Cerebellar nuclear complex (tissue), 1 donor: ENCODE measurements at places on chromosomes 16 and 17.

GRCh38 chr17:1100382-1100781 is 79.4 kb downstream of the ABR start:
- DNase-seq: no peak

DNA sequence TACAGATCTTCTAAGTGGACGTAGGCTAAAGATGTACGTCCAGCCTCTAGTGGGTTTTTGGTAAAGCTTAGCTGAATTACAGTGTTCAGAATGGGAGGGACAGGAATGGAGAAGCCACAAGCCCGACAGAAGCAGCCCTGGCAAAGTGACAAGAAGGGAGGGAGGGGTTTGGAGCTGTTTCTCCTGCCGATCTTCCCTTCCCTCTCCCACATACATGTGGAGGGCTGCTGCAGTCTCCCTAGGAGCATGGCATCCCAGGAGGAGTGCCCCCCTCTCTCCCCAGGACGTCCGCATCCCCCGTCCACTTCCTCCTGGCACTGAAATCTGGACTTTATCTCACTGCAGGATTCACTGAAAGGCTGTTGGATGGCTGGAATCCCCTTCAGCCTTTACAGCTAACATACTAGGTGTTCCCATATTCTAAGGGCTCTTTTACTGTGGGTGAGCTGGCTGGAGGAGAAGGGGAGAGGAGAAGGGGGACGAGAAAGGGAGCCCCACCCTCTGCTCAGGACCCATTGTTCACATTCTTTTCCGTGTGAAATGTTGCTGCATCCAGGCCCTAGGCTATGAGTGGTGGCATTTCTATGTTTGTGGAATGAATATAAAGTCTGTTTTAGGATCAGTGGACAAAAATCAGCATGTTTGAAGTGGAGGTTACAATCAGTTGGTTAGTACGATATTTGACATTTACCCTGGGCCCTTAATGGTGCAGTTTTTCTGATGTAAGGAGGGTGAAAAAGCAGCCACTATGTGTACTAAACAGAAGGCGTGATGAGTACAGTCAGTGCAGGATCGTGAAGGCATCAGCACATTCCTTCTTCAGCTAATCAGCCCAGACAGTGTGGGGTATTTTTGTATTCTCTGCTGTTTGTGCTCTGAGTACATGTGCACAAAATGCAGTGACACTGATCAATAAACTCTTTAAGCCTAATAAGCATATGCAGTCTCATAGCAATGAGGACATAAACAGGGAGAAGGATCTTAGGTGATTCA is 94.6 kb downstream of the SPECC1 start:
- DNase-seq: no peak

DNA sequence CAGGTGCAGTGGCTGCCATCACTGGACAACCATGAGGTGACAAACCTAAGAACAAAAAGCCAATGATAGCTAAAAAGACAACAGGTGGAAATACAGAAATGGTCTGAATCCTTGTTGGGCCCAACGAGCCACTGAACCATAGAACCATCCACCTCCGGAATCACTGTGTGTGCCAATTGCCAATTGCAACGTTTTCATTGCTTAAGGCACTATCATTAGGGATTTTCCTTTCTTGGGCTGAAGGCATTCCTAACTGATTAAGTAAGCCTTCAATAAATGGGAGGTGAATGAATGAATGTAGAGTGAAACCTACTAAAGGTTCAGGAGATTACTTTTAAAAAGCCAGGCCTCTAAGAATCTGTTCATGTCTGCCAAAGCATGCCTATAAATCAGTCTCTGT is 3.6 kb downstream of the USP31 start:
- no peak for DNase-seq

GRCh38 chr17:21304091-21304490 is 19.6 kb downstream of the MAP2K3 start:
- DNase-seq: no peak

- DNase-seq: no peak
These were observed 469.3 kb downstream of the TOX3 start for GRCh38 chr16:52077607-52078006.

DNA sequence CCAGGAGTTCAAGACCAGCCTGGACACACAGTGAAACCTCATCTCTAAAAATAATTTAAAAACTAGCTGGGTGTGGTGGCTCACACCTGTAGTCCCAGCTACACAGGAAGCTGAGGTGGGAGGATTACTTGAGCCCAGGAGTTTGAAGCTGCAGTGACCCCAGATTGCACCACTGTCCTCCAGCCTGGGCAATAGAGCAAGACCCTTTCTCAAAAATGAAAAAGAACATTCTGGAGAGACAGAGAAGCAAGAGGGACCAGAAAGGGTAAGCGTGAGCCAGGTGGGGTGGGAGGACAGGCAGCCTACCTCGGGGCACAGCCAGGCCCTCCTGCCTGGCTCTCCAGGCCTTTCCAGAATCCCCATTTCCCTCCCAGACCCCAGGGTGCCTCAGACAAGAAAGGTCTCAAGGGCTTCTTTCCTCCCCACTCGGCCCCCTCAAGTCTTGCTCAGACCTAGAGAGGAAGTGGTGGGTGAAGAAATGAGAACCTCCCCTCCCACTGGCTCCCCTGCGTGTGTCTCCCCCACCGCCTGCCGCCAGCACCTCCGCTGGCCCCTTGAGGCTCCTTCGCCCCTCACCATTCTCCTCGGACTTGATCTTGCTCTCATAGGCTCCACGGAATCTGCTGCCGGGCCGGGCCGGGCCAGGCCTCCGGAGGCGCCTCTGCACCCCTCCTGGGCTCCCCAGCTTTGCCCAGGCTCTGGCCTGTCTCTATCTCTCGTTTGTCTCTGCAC is 503 bp downstream of the C16orf54 start:
- DNase-seq: no peak

DNA sequence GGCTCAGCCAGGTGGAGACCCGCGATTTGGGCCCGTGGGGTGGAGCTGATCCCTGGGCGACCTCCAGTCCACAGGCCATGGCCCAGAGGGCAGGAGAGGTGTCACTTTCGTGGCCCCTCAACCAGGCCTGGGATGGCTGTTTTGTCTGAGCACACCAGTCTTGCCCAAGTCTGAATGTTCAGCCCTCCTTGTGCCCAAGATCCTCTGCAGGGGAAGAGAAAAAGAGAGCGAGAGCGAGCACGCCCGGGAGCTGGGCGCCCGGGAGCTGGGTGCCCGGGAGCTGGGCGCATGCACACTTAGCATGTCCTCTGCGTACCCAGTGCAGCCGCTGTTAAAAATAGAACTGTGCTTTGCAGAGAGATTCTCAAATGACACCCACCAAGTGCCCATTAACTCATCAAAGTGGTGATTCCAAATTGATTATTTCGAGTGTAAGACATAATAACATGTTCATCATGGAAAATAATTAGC is 403.3 kb upstream of the TNRC6C start:
- DNase-seq: no peak

DNA sequence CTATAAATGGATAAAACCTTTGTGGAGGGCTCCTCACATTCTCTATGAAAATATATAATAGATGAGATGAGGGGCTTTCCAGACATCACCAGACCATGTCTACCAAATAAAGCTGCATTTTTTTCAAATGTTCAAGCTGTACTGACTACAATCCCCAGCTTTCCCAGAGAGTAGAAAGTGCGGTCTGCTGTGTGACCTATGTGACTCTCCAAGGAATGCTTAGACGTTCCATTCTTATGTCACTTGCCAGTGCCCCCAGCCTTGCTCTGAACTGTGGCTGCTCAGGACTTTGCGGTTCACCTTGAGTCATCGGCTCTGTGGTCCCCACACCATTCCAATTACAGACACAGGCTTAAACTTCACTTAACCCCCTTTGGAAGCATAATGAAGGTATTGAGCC is 47.8 kb upstream of the SCNN1B start:
- DNase-seq: no peak

DNA sequence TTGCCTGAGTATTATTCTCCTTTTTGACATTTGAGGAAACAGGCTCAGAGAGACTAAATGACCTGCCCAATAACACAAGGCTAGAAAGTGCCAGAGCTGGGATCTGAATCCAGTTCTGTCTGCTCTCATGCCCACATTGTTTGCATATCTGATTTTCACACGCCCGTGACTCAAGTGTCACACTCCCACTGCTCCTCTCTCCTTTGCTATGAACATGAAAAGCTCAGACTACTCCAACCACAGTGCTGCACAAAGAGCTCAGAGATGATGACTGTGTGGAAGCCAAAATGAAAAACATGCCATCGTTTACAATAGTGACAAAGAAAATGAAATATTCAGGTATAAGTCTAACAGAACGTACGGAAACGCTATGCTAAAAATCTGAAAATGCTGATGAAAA is 107.9 kb downstream of the SMG6 start:
- no peak for DNase-seq

DNA sequence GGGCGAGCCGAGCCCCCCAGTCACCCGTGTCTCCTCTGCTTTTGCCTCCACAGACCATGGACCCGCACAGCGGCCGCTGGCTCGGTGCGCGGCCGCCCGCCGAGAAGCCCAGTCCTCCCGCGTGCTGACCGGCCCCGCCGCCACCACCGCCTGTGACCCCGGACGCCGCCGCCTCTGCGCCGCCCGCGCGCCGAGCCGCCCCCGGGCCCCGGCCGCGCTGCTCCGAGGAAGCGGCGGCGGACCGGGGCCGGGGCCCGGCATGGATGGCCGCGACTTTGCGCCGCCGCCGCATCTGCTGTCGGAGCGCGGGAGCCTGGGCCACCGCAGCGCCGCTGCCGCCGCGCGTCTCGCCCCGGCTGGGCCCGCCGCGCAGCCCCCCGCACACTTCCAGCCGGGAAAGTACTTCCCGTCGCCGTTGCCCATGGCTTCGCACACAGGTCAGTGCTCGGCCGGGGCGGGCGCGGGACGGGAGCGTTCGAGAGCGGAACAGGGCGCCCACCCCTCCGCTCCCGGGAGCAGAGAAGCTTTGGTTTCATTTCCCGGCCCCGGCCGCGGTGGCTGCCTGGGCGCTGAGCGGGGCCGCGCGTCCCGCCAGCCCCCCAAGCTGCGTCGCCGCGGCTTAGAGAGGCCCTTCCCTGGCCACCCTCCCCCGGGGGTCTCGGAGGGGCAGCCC is 4.4 kb downstream of the BAHCC1 start:
- DNase-seq: no peak

- DNase-seq: no peak
These were observed at the start of gene RNF213 for GRCh38 chr17:80260791-80261158. Gene RNF213, plus strand, starts transcription at chr17:80260852. Its CDS starts 2,830 bp downstream, at chr17:80263682.

- no peak for DNase-seq
These were observed 1.5 kb upstream of the PIMREG start for GRCh38 chr17:6442775-6443174.

GRCh38 chr16:55341681-55342080 is 17.7 kb downstream of the IRX6 start:
- DNase-seq: no peak

DNA sequence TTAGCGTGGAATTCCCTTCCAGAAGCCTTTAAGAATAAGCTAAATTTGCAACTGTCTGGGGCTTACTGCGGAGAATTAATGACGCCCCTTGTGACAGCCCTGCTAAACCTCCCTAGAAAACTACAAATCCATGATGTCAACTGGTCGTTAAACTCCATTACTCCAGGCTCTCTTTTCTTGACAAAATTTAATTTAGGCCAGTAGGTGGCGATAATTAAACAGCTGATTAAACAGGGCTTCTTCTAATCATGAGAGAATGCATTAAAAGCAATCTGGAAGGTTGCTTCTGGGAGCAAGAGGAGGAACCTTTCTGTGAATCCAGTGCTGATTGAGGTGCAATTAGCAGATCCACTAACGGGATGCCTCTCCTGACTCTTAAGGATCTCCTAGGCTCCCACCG is 8.1 kb upstream of the NLRP1 start:
- peak; percentile 29 for DNase-seq

- peak; percentile 26 for DNase-seq
These were observed 7.3 kb downstream of the THRA start for GRCh38 chr17:40069751-40070708.

GRCh38 chr16:13138528-13138927 is 237.1 kb downstream of the SHISA9 start:
- DNase-seq: no peak

GRCh38 chr16:802914-803753 is 2.6 kb upstream of the GNG13 start:
- DNase-seq: no peak

DNA sequence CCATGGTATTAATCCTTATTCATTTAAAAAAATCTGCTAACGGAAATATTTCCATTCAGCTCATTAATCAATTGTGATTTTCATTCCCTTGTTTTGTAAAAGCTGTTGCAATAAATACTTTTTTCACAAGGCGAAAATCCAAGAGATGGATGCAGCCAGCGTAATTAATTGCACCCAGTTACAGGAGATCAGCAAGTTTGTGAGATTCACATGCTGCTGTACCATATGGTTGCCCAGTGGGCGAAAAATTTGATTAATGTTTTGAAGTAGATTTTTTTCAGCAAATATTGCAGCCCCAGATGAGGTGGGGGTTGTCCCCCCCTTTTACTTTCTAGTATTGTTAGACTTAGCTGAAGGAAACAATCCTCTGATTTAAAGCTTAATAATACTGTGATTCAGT is 186.6 kb downstream of the WWOX start:
- DNase-seq: peak; percentile 40

GRCh38 chr17:7677388-7678067 is 9.8 kb downstream of the TP53 start:
- DNase-seq: no peak

GRCh38 chr16:46788891-46789474 is 40.8 kb upstream of the MYLK3 start:
- DNase-seq: no peak

DNA sequence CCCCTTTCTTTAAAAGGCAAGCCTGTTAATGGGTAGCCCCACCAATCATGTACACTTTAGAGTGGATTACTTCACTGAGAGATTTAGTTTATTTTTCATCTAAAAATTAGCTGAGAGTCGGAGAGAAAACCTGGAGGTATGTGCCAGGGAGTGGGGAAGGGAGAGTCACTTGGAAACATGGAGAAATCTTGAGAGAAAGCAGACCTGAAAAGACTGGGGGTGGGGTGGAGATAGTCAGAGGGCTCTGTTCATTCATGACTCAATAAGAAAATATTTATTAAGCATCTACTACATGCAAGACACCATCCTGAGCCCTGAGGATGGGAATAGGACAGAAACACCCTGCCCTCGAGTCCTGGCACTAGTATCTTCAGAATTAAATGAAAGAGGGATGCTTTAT is 27.4 kb upstream of the RCVRN start:
- DNase-seq: no peak

DNA sequence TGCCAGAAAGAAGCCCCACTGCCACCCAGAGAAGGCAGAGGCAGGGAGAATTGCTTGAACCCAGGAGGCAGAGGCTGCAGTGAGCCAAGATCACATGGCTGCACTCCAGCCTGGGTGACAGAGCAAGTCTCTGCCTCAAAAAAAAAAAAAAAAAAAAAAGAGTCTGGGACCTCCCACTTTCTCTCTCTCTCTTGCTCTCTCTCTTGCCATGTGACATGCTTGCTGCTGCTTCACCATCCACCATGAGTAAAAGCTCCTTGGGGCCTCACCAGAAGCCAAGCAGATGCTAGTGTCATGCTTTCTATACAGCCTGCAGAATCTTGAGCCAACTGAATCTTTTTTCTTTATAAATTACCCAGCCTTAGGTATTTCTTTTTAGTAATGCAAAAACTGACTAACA is 21.5 kb upstream of the SRSF1 start:
- DNase-seq: no peak
